ENCODE measurements at places on chromosomes 3 and 15.

GRCh38 chr15:89797678-89798201 is 16.9 kb downstream of the ANPEP start:
- no peak for DNase-seq

- no peak for DNase-seq
Observed at GRCh38 chr3:130656627-130657026, 90.0 kb downstream of the PIK3R4 start.

DNA sequence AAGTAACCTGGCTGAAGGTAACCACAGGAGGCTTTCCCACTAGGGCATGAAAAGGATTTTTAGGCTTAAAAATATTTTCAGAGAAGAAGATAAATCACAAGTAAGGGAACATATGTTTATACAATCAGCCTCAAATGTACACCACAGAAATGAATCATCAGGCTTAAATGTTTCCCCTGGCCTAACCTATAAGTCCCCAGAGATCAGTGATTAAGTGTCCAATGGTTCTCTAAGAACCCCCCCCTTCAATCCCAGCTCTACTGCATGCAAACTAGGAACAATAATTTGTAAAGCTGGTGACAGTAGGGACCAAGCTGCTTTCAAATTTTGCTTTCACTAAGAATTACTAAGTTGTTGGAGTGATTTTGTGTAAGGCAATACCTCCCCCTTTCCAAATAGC is 431.6 kb upstream of the LMCD1 start:
- no peak for DNase-seq

DNA sequence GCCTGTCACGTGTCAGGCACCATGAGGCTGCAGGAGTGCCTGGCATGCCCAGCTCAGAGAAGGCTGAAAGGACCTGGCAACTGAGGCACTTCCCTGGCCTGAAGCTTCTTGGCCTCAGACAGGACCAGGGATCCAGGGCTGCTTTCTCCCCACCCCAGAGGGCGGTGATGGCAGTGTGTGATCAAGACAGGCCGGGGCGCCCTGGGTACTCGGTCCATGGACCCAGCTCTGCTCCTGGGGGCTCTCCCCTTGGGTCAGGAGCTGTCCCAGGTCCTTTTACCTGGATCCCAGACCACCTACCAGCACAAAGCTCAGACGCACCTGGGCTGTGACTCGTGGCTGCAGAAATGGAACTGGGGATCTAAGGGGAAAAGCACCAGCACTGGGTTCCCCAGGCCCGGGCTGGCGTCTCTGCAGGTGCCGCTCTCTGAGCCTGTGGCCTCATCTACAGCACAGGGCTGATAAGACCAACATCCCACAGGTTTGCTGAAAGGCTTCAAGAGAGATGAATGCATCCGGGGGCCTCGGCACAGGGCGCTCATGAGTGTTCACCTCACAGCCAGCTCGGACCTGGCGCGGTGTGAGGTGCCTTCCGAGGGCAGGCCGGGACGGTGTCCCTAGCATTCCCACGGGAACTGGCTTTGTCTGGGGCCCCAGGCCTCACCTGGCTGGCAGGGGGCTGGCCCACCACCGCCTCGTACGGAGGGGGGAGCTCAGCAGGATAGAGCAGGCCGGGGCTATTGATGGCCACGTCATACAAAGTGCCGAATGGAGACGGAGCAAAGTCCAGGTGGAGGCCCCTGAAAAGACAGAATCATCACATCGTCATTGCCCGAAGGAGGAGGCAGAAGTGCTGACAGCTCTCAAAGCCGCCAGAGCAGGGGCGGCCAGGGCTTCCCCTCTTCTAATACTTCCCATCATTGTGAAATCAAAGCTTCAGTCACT is 133.6 kb downstream of the NSMCE3 start:
- no peak for DNase-seq

DNA sequence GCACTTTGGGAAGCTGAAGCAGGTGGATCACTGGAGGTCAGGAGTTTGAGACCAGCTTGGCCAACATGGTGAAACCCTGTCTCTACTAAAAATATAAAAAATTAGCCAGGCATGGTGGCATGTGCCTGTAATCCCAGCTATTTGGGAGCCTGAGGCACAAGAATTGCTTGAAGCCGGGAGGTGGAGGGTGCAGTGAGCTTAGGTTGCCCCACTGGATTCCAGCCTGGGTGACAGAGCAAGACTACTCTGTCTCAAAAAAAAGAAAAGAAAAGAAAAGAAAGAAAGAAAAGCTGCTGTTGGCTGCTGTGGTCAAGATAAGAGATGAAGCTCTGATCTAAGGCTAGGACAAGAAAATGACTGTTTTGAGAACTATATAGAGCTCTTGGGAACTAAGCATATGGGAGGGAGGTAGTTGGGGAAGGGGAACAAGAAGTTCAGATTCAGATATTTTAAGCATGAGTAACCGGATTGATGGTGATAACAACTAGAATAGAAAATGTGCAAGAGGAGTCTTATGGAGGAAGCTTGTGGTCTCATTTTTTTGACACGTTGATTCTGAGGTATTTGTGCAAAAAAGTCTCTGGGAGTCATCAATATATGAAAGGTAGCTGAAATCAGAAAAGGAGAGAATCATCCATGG is 25.7 kb downstream of the DNAH12 start:
- no peak for DNase-seq

- DNase-seq = peak; percentile 22
Observed at GRCh38 chr3:129289201-129289921, 10.7 kb downstream of the HMCES start.

GRCh38 chr15:38127306-38127771 is 125.3 kb upstream of the SPRED1 start:
- no peak for DNase-seq

- no peak for DNase-seq
Observed at GRCh38 chr3:82596805-82597204, 835.4 kb upstream of the GBE1 start.

DNA sequence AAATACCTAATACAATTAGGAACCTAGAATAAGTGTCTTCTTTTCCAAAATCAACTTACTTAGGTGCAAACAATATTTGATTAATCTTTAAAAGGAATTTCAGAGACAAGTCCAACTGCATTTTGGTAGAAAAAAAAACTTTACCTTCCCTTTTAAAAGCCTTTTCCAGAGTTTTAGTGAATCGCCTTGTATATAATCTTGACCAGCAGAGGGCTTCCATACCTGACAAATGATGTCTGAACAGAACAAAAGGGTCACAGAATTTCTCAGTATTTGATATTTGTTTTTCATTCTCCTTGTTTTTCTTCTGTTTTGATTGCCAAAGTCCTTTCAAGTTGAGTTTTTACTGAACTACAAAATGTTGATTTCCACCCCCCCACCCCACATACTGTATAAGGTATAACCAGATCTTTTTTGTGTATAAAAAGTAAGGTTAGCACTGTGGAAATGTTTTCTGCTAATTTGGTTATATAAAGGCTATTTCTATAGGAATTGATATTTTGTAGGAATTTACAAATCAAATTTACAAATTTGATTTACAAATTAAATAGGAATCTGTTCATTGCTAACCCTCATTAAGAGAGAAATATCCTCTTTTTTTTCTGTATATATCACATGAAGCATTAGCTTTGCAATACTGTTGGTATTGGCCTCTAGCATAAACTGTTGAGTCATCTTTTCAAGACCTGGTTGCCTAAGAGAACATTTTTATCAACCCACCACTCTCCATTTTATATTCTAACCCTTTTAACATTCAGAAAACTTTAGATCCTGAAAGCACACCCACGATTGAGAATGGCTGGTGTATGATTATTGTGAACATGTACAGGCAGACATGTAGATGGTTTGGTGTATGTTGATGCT is 464.1 kb upstream of the RARB start:
- DNase-seq = peak; percentile 28

- no peak for DNase-seq
Observed at GRCh38 chr15:90716317-90716975, 700 bp upstream of the BLM start.

- DNase-seq = no peak
Observed at GRCh38 chr3:158961911-158962310, 160.1 kb downstream of the MFSD1 start.
